B cell (primary cell): ENCODE measurements at places on chromosomes 7 and 10. TPM values are rescaled to one million over a fixed set of nuclear protein-coding genes. Genes with fewer than 3 reads are reported as not detected.

GRCh38 chr10:22301193-22301592, 15.0 kb upstream of the COMMD3 start:
- DNase-seq: no peak

- no peak for DNase-seq
Measured at GRCh38 chr10:26543567-26544306, 105.6 kb downstream of the APBB1IP start.

- DNase-seq: no peak
Measured at GRCh38 chr7:102008535-102009262, 191.3 kb downstream of the CUX1 start.

- DNase-seq: no peak
Measured at GRCh38 chr10:78777867-78778266, 290.9 kb upstream of the ZMIZ1 start.

GRCh38 chr7:148348466-148348865, 242.1 kb upstream of the C7orf33 start:
- no peak for DNase-seq

DNA sequence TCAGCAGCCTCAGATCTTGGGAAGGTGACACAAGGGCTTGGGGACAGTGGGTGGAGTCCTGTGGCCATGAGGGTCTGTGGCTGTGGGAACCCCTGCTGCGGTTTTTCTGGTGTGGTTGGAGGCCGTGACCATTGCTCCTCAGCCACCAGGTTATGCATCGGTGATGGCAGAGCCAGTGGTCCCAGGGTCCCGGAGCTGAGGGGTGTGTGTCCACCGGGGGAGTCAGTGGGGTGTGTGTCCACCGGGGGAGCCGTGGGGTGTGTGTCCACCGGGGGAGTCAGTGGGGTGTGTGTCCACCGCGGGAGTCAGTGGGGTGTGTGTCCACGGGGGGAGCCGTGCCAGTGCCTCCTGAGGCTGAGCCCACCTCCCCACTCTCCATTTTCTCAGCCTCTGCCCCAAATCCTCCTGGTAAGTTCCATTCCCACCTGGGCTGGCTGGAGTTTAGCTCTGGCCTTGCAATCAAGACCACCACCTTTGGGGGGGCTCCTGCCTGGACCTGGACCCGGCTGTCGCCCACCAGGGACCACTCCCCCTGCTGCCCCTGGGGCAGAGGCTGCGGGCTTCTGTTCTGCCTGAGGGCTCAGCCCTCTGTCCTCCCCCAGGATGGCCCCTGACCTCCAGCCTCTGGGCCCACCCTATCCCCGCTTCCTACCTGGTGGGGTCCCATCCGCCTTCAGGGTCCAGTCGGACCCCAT, 143.5 kb downstream of the ELFN1 start:
- DNase-seq: no peak

GRCh38 chr10:103638948-103639347, 145.4 kb downstream of the NEURL1 start:
- DNase-seq: no peak

DNA sequence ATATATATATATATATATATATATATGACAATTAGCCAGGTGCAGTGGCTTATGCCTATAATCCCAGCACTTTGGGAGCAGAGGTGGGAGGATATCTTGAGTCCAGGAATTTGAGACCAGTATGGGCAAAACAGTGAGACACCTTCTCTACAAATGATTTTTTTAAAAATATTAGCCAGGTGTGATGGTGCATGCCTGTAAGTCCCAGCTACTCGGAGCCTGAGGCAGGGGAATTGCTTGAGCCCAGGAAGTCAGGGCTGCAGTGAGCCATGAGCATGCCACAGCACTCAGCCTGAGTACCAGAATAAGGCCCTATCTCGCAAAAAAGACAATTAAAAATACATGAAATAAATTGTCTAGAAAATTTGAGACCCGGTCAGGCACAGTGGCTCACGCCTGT, 47.2 kb upstream of the MSRB2 start:
- no peak for DNase-seq

GRCh38 chr7:77450054-77450453, 33.9 kb upstream of the GSAP start:
- no peak for DNase-seq

- no peak for DNase-seq
Measured at GRCh38 chr10:33067481-33067880, 109.5 kb upstream of the ITGB1 start.

DNA sequence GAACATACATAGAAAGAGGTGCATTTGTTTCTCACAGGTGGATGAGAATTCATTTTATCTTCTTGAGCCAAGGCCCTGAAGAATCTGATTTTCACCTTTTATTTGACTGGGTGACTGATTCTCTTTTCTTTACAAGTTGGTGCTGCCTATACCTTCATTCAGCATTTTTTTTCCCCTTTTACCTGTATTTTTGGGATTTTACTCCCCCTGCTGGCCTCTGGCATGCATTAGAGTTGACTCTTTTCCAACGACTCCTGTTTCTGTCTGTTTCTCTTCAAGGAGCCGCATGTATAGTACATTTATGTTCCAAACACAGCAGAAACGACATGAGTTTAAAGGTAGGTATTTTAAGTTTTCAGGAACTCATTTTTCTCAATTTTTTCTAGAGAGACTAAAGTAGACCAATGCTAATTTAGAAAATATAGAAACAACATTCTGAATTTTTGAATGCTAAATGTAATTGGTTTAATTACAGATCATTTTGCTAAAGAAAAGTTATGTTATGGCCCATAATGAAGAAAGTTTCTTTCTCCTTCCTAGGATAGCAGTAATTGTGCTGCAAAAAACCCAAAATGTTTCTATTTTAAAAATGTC, 149.8 kb upstream of the HDAC9 start:
- DNase-seq: peak; percentile 73

DNA sequence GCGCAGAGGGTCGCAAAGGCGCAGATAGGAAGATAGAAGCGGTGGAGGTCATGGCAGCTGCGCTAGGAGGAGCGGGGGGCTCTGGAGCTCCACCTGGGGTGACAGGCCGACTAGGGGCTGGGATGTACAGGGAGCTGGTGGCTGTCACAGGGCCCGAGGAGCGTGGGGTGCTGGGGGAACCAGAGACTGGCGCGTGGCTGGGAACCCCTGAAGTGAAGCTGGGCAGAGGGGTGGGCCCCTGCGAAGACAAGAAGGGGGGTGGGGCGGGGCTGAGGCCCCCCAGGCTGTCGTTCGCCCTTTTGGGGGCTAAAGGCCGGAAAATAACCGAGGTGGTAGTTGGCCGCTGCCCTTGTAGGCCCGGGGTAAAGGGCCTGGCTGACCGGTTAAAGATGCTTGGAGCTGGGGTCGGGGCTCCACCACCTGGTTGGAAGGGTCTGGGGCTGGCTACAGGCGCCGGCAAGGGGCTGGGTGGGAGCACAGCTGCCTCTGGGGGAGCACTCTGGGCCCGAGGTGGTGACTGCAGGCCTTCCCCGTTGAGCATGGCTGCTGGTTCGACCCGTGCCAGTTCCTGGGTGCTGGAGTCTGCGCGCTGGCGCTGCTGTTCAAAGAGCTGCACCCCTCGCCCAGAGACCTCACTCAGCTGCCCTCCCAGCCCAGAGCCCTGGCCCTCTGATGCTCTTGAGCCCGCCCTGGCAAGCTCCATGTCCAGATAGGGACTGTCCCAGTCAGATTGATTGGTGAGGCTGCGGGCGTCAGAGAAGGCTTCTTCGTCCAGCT, 6.8 kb upstream of the MYOZ1 start:
- no peak for DNase-seq

GRCh38 chr10:109862738-109863137, 60.6 kb downstream of the XPNPEP1 start:
- no peak for DNase-seq

DNA sequence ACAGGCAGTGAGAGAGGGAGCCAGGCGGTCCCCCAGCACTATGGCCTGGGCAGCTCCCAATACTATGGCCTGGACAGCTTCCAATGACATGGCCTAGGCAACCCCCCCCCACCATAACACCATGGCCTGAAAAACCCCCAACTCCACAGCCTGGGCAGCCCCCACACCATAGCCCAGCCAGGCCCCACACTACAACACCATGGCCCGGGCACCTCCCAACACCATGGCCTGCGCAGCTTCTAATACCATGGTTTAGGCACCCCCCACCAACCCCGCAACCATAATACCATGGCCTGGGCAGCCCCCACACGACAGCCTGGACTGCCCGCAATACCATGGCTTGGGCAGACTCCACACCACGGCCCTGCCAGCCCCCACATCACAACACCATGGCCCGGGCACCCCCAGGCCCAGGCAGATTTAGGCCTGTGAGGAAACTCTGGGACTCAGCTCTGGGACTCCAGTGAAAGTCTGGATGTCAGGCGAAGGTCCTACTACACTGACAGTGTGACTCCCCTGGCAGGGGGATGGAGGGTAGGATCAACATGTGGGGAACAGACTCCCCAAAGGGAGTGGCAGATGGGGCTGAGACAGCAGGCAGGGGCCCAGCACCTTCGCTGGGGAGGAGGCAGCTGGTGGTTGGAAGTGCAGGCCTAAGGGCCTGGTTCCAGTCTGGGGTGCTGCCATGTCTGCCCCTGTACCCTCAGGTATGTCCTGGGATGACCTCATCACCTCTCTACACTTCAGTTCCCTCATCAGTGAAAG, 8.7 kb downstream of the CPXM2 start:
- DNase-seq: no peak

DNA sequence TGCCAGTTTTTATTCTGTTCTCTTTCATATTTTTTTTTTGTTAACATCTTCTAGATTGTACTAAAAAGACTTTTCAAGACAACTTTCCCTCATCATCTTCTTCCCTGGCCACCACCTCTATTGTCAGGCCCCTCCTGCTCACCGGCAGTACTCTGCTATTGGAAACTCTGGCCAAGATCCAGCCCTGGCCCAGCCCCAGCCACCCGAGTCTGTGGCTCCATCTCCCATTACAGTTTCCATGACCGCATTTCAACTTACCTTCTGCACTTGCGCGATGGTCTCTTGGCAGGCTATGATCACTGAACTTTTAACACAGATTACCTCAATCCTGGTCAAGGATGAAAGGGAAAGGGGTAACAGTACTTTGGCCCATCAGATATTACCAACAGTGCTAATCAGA, 137.7 kb upstream of the POM121L12 start:
- DNase-seq: no peak

DNA sequence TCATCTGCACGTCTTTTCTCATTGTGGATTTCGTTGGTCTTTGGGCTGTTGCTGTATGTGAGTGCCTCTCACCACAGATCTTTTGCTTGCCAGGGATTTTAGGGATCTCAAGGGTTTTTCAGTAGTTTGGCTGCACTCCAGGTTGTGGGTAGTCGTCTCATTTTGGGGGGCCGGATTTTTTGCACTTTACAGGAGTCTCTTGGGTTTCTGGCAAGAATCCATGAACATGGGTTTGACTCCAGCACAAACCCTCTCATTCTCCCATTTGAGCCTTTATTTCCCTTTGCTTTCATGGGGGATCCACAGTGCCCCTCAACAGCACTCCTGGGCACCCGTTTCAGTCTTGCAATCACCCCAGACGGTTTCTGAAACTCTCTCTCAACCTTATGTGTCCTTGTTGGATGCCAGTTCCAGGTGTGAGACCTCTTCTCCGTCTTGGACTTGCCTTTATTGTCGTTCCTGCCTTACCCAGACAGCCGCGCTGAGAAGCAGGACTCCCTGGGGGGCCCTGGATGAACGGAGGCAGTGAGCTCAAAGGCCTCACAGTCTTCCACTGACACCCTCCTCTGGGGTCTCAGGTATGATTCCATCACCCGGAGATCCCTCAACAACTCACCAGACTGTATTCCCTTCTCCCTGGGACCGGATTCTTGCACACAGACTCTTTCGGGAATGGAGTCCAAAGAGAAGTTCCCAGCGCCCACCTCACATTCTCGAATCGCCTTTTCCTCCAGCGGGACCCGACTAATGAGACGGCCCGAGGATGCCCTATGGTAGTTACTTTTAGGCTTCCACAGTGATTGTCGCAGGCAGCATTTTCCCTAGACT, 18.8 kb upstream of the ZNF273 start:
- DNase-seq: no peak

GRCh38 chr10:52250510-52250909, 63.6 kb upstream of the DKK1 start:
- DNase-seq: no peak

GRCh38 chr7:94429153-94429552, 34.5 kb downstream of the COL1A2 start:
- DNase-seq: no peak

DNA sequence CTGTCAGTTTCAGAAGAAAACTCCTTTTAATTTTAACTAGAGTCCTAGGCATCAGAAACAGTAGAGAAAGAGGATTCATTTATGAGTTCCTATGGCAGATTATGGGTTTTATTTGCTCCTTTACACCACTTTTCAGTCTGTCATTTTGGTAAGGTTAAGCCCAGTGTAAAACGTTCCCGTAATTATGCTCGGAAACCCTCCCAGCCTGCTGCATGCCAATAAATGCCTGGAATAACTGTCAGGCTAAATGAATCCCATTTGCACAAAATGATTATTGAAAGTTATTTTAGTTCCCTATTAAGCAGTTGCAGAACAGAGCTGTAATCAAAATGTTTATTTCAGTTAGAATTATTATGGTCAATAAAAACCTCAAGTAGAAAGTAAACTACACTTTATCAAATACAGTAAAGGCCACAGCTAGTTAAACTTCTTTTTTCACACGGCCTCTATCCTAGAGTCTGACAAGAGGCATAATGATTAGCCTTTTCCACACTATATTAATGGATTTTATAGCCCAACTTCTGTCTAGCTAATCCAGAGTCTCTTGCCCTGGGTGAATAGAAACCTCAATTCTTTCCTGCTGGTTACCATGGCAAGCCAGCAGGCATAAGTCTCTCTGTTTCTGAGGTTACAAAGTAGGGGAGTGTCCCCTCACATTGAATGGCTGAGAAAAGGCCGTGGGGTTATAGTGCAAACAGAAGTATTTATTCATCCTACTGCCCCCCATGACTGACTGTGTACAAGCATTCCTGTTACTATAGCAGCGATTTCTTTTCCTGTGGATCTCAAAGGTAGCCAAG, 80.8 kb upstream of the NPVF start:
- DNase-seq: no peak

- no peak for DNase-seq
Measured at GRCh38 chr7:111364413-111364812, 197.9 kb downstream of the IMMP2L start.

GRCh38 chr7:127755521-127755920, 103.5 kb downstream of the SND1 start:
- no peak for DNase-seq

CLCN1 gene
- not detected in 2 replicates for polyA plus RNA-seq

SPDYE11 gene
- polyA plus RNA-seq: not detected in 2 replicates

MBL2 gene
- not detected in 2 replicates for polyA plus RNA-seq

RUFY2 gene
- polyA plus RNA-seq: 5.8 and 8.7 TPM in 2 replicates

GBX1 gene
- polyA plus RNA-seq: not detected in 2 replicates

BBS9 gene
- 8.4 and 8.9 TPM in 2 replicates for polyA plus RNA-seq

NUTM2E gene
- polyA plus RNA-seq: 0.79 TPM in 1 of 2 replicates, not detected in the other

C10orf88 gene
- polyA plus RNA-seq: 3.6 and 4.1 TPM in 2 replicates

ELMO1 gene
- polyA plus RNA-seq: 44.7 and 77.9 TPM in 2 replicates

NAPEPLD gene
- polyA plus RNA-seq: 3.8 and 3.9 TPM in 2 replicates

CFAP58 gene
- polyA plus RNA-seq: not detected in 2 replicates

MICALL2 gene
- 0.46 and 0.85 TPM in 2 replicates for polyA plus RNA-seq

STAM gene
- 9.1 and 11.2 TPM in 2 replicates for polyA plus RNA-seq

VSTM4 gene
- polyA plus RNA-seq: not detected in 2 replicates

TLL2 gene
- 0.13 and 0.26 TPM in 2 replicates for polyA plus RNA-seq

CYP26C1 gene
- polyA plus RNA-seq: 0.01 and 0.03 TPM in 2 replicates

SFTPA1 gene
- not detected in 2 replicates for polyA plus RNA-seq

FAM131B gene
- not detected in 2 replicates for polyA plus RNA-seq

SLC18A2 gene
- polyA plus RNA-seq: 0.07 TPM in 1 of 2 replicates, not detected in the other

GRM3 gene
- not detected in 2 replicates for polyA plus RNA-seq
